Colonic mucosa (tissue), 4 donors: ENCODE measurements at places on chromosomes 4 and X.

GRCh38 chr4:73653695-73654106 is 33.5 kb upstream of the RASSF6 start:
- peak; percentile 39 for DNase-seq

- peak; percentile 69 for DNase-seq
These were observed 687 bp downstream of the CDK16 start for GRCh38 chrX:47218920-47219815.

DNA sequence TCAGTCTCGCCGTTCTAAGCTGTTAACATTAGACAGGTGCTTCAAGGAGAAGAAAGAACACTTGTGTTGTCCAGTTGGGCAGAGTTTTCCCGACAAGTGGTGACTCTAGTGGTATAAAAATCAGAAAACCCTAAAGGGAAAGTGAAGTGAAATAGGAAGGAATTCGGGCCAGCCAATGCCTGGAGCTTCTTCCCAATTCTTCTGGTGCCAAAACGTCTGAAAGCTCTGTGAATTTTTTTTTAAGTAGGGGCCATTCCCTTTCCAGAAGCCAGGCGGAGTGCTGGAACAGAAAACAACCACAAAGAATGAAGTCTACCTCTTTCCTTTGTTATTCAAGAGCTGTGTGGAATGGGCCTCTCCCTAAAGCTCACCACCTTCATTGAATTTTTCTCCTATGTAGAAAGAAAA is 43.1 kb upstream of the PPARGC1A start:
- DNase-seq = no peak

- peak; percentile 27 for DNase-seq
These were observed 775 bp downstream of the SHROOM4 start for GRCh38 chrX:50812995-50813842.

GRCh38 chr4:171582961-171583581 is 230.1 kb upstream of the GALNTL6 start:
- DNase-seq = no peak

DNA sequence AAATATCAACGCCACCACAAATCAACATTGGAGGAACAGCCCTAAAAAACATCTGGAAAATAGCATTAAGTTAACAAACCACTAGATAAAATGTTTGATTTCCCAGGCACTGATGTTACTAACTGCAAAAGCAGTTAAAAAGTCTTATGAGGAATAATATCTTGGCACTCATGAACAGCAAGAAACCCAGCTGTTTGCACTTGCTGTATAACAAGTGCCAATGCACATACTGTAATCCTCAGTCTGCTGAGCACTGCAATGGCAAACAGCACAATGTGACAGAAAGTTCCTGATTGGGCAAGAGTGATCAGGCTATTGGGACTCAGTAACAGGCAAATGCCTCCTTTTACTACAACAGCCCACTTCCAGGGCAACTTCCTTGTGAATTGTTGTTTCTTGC is 20.8 kb upstream of the SEC24B start:
- no peak for DNase-seq
